AG09309 (cell line): ENCODE measurements at places on chromosomes 5 and 9.
A peak's percentile ranks its signal among the peaks of the same experiment; 100 is the strongest.

DNA sequence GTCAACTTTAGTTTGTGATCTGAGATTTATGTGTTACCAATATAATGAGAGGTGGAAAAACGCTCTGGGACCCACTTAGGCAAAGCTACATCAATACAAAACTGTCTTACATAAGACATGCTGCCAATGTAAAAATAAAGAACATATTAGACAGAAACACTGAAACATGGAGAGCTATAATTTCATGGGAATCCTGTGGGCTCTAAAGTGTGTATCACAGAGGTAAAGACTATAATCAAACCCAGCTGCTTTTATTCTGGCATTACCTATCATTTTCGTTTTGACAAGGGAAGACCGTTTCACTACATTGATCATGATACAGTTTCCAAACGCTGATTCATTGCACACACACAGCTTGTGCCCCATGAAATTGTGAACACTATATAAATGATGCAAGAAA lies 400.5 kb upstream of the TUSC1 start:
- DNase-seq: no peak

DNA sequence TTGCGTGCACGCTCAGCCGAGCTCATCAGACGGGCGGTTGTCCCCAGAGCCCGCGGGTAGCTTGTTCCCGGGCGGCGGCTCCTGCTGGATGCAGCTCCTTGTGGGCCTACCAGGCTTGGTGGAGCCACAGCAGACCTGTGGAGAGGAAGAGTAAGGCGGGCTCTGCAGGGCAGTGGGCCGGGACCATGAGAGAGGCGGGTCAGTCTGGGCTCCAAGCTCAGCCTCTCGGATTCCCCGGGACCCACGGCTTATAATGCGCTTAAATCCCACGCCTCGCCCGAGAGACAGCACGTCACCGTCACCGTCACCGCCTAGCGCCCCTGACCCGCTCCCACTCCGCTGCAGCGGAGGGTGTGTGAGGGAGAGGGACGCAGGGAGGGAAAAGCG lies 1.9 kb upstream of the ANKRD18A start:
- DNase-seq: no peak

- no peak for DNase-seq
These were observed 1.5 kb upstream of the CLIC3 start for GRCh38 chr9:136997830-136998234.

- no peak for DNase-seq
These were observed 11.0 kb downstream of the SPATA9 start for GRCh38 chr5:95671826-95672225.

- no peak for DNase-seq
These were observed 482.2 kb upstream of the PAPPA start for GRCh38 chr9:115671236-115671962.

DNA sequence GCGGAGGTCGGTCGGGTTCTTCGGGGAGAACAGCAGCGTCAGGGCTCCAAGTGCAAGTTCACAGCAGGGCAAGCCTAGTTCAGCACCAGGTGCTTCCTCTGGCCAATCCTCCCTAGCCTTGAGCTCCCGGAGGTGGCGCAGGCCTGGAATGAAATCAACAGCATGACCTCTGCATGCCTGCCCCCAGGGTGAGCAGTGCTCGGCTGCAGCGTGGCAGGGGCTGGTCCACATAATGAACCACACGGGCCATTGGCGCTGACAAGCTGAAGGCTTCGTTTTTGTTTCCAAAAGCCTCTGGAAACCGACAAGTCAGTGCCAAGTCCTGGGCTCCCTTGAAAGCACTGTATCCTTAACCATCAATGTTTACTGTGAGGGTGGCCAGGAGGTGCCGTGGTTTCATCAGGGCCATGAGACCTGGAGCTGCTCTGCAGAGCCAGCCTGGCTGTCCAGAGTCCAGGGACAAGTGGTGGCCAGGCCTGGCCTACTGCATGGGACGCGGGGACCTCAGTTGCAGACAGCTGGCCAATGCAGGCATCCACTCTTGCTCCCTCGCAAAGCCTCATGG lies 2.1 kb upstream of the INPP5E start:
- DNase-seq: no peak

DNA sequence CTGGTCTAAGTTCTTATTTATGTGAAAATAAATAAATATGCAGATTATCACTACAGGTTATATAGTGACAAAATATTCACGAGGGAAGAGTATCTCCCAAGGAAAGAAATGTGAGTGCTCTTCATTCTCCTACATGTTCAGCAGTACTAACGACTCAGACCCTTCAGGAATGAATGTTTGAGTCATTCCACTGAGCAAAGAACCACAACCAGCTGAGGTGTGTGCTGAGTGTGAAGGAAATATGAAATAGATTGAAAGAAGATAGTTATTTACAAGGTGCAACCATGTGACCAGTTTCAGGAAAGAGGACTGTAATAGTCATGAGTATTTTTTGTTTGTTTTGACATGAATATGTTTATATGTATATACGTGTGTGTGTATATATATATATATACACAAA lies 228.7 kb downstream of the TUSC1 start:
- no peak for DNase-seq

DNA sequence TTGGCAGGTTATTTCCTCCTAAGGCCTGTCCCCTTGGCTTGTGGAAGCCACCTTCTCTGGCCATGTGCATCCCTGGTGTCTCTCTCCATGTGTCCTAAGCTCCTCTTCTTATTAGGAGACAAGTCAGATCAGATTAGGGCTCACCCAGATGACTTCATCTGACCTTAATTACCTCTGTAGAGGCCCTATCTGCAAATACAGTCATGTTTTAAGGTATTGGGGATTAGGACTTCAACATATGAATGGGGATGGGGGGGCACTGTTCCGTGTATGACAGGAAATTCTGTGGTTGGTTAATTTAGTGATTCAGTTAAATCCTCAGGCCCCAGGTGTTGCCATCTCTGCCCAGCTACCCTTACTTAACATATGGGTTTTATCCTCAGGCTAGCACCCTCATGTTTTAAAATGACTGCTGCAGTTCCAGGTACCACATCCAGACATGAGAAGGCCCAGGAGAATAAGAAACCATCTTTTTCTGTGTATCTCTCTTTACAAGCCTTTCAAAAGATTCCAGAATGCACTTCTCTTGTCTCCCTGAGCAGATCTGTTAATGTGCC lies 51.9 kb upstream of the RAI14 start:
- DNase-seq: no peak

DNA sequence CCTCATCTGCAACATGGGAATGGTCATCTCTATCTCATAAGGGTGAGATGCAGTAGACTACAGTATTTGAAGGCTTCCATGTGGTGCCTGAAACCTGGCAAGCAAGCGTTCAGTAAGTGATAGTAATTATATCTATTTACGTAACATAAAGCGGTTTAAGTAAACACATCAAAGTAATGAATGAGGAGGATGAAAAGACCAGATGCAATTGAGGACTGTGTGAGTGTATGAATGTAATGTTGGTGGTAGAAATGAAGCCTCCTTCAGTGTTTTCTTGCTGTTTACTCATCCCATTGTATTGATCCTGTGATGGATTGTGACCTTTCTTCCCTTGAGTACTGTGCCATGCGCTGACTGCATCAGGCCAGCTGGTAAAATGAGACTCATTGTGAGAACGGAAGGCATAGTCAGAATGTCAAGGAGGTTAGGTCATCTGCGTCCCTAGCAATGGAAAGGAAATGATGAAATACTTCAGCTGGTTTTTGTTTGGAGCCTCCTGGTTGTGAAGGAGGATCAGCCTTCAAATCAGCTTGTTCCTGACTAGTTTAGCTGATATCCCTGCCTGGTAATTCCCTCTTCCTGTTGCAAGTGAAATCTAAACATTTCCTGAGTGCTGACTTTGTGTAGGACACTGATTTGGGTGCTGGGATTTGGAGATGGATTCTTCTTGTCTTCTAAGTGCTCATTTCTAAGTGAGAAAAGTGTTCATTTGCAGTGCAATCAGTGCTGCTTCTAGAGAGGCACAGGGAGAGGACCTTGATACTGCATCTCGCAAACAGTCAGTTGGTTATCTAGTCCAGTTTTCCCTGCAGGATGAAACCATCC lies 35.6 kb downstream of the TNFSF8 start:
- DNase-seq: peak; percentile 84

DNA sequence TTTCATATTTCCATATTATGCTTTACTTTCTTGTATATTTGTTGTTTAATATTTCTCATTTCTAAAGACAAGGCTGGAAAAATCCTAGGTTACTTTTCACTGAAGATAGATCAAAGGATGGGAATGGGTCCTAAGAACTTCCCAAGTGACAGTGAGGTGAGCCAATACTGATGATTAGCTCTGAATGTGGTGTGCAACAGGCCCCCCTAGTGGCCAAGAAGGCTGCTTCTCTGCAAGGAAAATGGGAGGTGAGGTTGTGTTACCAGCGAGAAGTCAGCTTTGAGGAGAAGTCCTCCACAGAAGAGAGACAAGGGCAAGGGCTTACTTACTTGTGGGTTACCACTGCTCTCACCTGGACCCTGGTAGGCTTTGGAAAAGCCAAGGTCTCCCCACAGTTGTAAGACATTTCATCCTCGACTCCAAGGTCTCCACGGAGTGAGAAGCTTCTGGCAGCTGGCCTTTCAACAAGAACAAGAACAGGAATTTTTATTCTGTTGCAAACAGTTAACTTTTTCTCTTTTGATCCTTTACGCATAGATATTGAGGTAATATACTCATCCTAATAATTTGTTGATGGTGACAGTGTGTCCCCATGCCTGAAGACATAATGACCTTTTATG lies 69.9 kb downstream of the MAMDC2 start:
- DNase-seq: no peak

DNA sequence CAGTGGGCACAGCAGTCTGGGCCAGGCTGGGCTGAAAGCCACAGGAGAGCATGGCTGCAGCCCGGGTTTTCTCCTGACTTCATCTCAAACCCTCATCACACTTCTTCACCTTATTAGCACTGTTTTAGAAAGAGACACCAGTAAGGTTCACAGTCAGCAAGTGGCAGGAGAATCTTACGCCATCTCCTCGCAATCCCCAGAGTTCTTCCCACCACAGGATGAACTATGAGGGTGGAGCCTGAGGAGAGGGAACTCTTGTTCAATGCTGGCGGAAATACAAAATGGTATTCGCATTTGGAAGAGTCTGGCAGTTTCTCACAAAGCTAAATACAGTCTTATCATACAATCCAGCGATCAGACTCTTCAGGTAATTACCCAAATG lies 14.7 kb downstream of the BICD2 start:
- no peak for DNase-seq

DNA sequence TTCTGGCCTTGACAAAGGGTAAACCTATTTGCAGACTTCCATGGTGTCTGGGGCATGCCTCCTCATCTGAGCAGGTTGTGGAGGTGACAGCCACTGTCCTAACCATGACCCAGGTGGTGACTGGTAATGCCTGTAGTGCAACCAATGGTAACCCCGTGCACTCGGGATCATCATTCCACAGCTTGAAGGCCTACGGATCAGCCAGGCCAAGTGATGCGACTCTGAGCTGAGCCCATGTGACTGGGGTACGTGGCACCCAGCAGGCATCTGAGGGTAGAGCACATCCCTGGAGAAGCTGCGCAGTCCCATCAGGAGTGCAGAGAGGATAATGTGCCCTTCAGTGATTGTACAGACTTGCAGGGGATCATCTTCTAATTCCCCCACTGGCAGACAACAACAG lies 35.0 kb downstream of the DROSHA start:
- DNase-seq: no peak

DNA sequence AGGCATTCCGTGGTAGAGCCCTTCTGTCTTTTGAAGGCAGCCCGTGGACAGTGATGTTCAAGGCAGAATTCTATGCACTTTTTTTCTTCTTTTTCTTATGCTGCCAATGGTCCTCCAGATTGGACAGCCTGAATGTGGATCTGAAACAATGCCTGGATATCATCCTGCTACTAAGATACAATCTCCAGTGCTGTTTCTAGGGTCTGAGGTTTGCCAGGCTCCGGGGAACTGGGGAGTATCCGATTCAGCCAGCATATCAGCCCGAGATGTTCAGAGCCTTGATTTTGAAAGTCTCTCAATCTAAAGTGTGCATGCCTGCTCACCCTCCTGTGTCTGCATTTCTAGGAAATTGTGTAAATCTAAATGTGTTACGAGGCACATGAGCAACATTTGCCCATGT lies 103.8 kb upstream of the WWC1 start:
- no peak for DNase-seq
